CD4-positive, CD25-positive, alpha-beta regulatory T cell (primary cell): ENCODE measurements at places on chromosomes 3 and 15. TPM values are rescaled to one million over a fixed set of nuclear protein-coding genes. Genes with fewer than 3 reads are reported as not detected.

Gene FBXW12
- polyA plus RNA-seq: not detected

Gene TRIM42
- polyA plus RNA-seq: not detected

Gene MST1
- 0.85 TPM for polyA plus RNA-seq

Gene BRPF1
- polyA plus RNA-seq: 12.1 TPM

Gene ZNF80
- 0.36 TPM for polyA plus RNA-seq

Gene FOXB1
- 0.67 TPM for polyA plus RNA-seq

Gene SPINT1
- polyA plus RNA-seq: 1.9 TPM

Gene SKOR1
- not detected for polyA plus RNA-seq

GRCh38 chr15:85781099-85781498 lies 13.6 kb downstream of the KLHL25 start:
- H3K4me1 ChIP-seq: peaks cover 12% of the 10 kb centered on the region
- DNase-seq: no peak
- no peaks in the 10 kb centered on the region for H3K27me3 ChIP-seq
- no peak overlapping the region for H3K4me3 ChIP-seq

DNA sequence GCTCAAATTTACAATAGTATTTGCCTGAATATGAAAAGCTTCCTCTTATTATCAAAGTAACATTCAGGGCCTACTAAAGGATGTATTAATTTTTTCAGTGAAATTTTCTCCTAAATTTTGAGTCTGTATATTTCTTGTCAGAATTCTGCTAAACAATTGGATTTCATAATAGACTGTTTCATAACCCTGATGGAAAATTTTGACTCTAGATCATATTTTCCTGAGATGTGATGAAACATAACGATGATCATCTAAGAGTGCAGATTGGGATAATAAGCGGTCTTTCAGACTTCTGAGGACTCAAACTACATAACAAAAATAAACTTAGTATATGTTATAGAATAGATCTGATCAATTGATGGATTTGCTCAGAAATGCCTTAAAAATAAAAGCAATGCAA lies 574.5 kb upstream of the TBL1XR1 start:
- no peak overlapping the region for H3K27ac ChIP-seq
- H3K4me1 ChIP-seq: no peaks in the 10 kb centered on the region
- H3K36me3 ChIP-seq: no peaks in the 10 kb centered on the region
- H3K27me3 ChIP-seq: no peaks in the 10 kb centered on the region

- peak; percentile 15 for DNase-seq
- no peaks in the 10 kb centered on the region for H3K27me3 ChIP-seq
- peak overlapping the region; percentile 61 for H3K4me3 ChIP-seq
These were observed 26.4 kb upstream of the HERC1 start for GRCh38 chr15:63860155-63860554.

- peaks cover 4% of the 10 kb centered on the region for H3K27me3 ChIP-seq
- no peak overlapping the region for H3K27ac ChIP-seq
- H3K4me1 ChIP-seq: no peaks in the 10 kb centered on the region
- H3K4me3 ChIP-seq: no peak overlapping the region
- DNase-seq: no peak
These were observed 131.4 kb upstream of the LINGO1 start for GRCh38 chr15:77764095-77764494.

- DNase-seq: no peak
- no peak overlapping the region for H3K27ac ChIP-seq
- peaks cover 20% of the 10 kb centered on the region for H3K4me1 ChIP-seq
- no peak overlapping the region for H3K4me3 ChIP-seq
These were observed 118.4 kb upstream of the TPRG1 start for GRCh38 chr3:189053322-189053721.

- no peaks in the 10 kb centered on the region for H3K4me1 ChIP-seq
- H3K4me3 ChIP-seq: no peak overlapping the region
- no peak for DNase-seq
- no peaks in the 10 kb centered on the region for H3K27me3 ChIP-seq
- H3K27ac ChIP-seq: no peak overlapping the region
These were observed 78.8 kb upstream of the MEX3B start for GRCh38 chr15:82124331-82125263.

DNA sequence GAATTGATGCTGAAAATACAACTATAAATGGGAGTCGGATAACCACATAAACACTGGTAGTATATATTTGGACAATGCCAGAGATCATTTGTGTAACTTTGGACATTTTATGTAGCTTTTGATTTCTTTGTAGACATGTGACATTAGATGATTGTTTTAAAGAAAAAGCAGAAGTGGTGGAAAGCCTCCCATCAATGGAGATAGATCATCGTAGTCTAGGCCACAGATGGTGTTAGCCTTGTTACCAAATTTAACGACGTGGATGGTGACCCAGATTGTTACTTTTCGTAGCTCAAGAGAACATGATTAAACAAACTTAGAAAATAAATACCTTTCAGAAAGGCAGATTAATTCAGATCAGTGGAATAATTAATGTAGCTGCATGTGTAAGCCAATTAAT lies 8.8 kb downstream of the CACNA1D start:
- peaks cover 15% of the 10 kb centered on the region for H3K27me3 ChIP-seq
- no peaks in the 10 kb centered on the region for H3K4me1 ChIP-seq

GRCh38 chr15:74431645-74432044 lies 2.1 kb downstream of the SEMA7A start:
- H3K27me3 ChIP-seq: no peaks in the 10 kb centered on the region

DNA sequence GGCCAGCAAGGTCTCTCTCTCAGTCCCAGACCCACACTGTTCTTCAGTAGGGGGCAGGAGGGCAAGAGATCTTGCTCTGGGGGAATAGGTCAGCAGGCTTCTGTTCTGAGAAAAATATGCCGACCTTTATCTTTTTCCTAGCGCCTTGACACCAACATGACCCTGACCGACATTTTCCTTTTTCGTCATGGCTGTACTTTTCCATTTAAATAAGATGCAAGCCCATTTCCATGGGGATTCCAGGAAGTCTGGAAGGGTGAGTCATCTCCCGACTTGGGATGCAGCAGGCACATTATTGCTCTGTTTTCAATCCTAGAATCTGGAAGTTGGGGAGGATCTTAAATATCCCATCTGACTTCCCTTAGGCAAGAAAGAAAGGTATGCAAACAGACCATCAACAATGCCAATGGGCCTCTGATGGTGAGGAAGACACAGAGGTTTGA lies 261.5 kb upstream of the LRTM1 start:
- no peak overlapping the region for H3K4me3 ChIP-seq
- DNase-seq: no peak

- peak within 1 kb of the TSS; percentile 32 for H3K4me3 ChIP-seq
- H3K4me1 ChIP-seq: peaks cover 13% of the 10 kb centered on the region
- H3K27ac ChIP-seq: no peak within 1 kb of the TSS
- H3K36me3 ChIP-seq: peaks cover 1% of the 10 kb centered on the region
- no peaks in the 10 kb centered on the region for H3K27me3 ChIP-seq
These were observed at the start of gene TAGLN3 for GRCh38 chr3:111998636-111999483. Gene TAGLN3 (plus strand): TSS chr3:111998922. CDS start chr3:111999423, 501 bp downstream.

DNA sequence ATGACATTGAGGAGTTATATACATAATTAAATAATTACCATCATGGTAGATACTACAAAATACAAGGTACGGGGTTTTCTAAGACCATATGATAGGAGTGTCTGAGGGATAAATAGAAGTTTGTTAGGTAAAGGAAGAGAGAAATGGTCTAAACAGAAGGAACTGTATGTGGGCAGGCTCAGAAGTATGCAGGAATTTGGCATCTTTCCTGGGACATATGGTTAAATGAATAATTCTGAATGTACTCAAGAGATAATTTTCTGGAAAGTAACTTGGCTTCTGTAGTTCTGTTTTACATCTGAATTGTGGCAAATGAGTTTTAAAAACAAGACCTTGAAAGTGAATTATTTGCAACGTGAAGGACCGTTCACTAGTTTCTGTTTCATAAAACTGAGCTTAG lies 17.5 kb downstream of the LMCD1 start:
- no peak overlapping the region for H3K27ac ChIP-seq
- H3K27me3 ChIP-seq: no peaks in the 10 kb centered on the region
- no peak for DNase-seq
- H3K4me1 ChIP-seq: peaks cover 2% of the 10 kb centered on the region
- no peaks in the 10 kb centered on the region for H3K36me3 ChIP-seq
- H3K4me3 ChIP-seq: no peak overlapping the region

- no peak for DNase-seq
- H3K36me3 ChIP-seq: peaks cover 10% of the 10 kb centered on the region
- no peaks in the 10 kb centered on the region for H3K4me1 ChIP-seq
- H3K27me3 ChIP-seq: no peaks in the 10 kb centered on the region
- H3K4me3 ChIP-seq: no peak overlapping the region
These were observed 33.2 kb downstream of the TRIM69 start for GRCh38 chr15:44769521-44769920.

GRCh38 chr3:42654331-42655201 lies 1.1 kb downstream of the ZBTB47 start:
- peaks cover 18% of the 10 kb centered on the region for H3K4me1 ChIP-seq
- H3K27ac ChIP-seq: no peak overlapping the region
- no peak overlapping the region for H3K4me3 ChIP-seq
- H3K36me3 ChIP-seq: no peaks in the 10 kb centered on the region

GRCh38 chr3:164640591-164640990 lies 437.7 kb downstream of the SI start:
- DNase-seq: no peak
- no peaks in the 10 kb centered on the region for H3K27me3 ChIP-seq
- H3K27ac ChIP-seq: no peak overlapping the region
